ENCODE measurements at places on chromosomes 12 and 14.

DNA sequence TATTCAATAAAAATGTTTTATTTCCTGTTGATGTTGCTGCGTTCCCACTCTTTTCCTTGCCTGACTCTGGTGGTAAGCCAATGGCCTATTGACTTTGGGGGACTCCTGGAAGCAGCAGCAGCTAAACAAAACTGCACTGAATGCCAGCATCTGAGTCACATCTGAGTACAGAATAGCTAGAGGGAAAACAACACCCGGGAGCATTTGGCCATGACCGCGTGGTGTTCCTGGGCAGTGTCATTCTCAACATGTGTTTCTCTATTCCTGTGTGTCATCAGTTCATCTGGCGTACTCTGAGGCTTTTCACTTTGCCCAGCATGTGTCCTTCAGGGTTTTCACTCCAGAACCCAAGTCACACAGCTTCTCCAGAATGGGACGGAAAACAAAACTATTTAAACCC, 238.8 kb downstream of the PAWR start:
- peak; percentile 85 for DNase-seq
- H3K27me3 ChIP-seq: no peaks in the 10 kb centered on the region
- H3K36me3 ChIP-seq: no peaks in the 10 kb centered on the region
- H3K4me1 ChIP-seq: peaks cover 4% of the 10 kb centered on the region
- peak overlapping the region; percentile 23 for H3K27ac ChIP-seq
- H3K4me3 ChIP-seq: no peak overlapping the region

GRCh38 chr14:53956427-53957201, at the start of gene BMP4:
Gene BMP4 (minus strand): TSS chr14:53956825. CDS start chr14:53952222, 4,603 bp downstream.
- peak within 1 kb of the TSS; percentile 81 for H3K27ac ChIP-seq
- peaks cover 11% of the 10 kb centered on the region for H3K36me3 ChIP-seq
- H3K4me1 ChIP-seq: peaks cover 24% of the 10 kb centered on the region
- H3K4me3 ChIP-seq: peak within 1 kb of the TSS; percentile 80

DNA sequence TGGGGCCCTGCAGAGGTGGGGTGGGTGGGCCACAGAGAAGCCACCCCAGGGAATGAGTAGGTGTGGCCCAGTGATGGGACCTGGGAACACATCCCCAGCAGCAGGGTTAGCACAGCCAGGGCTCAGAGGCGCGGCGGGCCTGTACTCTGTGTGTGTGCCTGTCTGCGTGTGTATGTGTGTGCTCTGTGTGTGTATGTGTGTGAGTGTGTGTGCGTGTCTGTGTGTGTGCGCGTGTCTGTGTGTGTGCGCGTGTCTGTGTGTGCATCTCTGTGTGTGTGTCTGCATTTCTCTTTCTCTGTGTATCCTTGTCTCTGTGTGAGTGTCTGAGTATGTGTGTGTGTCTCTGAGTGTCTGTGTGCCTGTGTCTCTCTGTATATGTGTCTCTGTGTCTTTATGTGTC, 26.1 kb downstream of the KIF26A start:
- H3K27ac ChIP-seq: no peak overlapping the region
- peaks cover 5% of the 10 kb centered on the region for H3K4me1 ChIP-seq
- peaks cover 3% of the 10 kb centered on the region for H3K27me3 ChIP-seq
- no peaks in the 10 kb centered on the region for H3K36me3 ChIP-seq

GRCh38 chr12:52600475-52600874, 788 bp downstream of the KRT72 start:
- H3K36me3 ChIP-seq: no peaks in the 10 kb centered on the region
- no peak for DNase-seq
- H3K4me1 ChIP-seq: no peaks in the 10 kb centered on the region
- no peak overlapping the region for H3K4me3 ChIP-seq
- no peak overlapping the region for H3K27ac ChIP-seq

GRCh38 chr14:99624971-99625370, 20.0 kb upstream of the HHIPL1 start:
- H3K27me3 ChIP-seq: peaks cover 9% of the 10 kb centered on the region
- H3K4me1 ChIP-seq: peaks cover 9% of the 10 kb centered on the region
- no peak for DNase-seq
- H3K36me3 ChIP-seq: no peaks in the 10 kb centered on the region

DNA sequence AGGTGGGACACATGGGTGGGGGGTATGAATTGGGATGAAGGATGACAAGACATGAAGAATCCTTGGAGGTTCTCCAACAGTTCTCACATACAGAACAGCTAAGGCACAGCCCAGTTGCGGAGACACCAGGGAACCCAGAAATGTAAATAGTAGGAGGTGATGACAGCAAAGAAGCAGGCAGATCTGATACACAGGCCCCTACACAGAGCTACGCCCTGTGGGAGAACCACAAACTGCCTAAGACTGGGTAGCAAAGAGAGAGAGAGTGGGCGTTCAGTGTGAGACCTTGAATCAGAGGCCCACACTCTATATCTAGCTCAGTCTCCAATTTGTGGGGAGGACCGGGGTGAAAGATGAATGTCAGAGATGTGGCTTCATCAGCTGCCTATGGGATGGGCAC, 9.5 kb upstream of the NUMB start:
- no peaks in the 10 kb centered on the region for H3K36me3 ChIP-seq
- no peaks in the 10 kb centered on the region for H3K27me3 ChIP-seq
- no peaks in the 10 kb centered on the region for H3K4me1 ChIP-seq
- H3K27ac ChIP-seq: no peak overlapping the region
- DNase-seq: no peak

All from muscle of leg (tissue), 16 donors.